ENCODE measurements at places on chromosomes 16 and 17.
A peak's percentile ranks its signal among the peaks of the same experiment; 100 is the strongest.

DNA sequence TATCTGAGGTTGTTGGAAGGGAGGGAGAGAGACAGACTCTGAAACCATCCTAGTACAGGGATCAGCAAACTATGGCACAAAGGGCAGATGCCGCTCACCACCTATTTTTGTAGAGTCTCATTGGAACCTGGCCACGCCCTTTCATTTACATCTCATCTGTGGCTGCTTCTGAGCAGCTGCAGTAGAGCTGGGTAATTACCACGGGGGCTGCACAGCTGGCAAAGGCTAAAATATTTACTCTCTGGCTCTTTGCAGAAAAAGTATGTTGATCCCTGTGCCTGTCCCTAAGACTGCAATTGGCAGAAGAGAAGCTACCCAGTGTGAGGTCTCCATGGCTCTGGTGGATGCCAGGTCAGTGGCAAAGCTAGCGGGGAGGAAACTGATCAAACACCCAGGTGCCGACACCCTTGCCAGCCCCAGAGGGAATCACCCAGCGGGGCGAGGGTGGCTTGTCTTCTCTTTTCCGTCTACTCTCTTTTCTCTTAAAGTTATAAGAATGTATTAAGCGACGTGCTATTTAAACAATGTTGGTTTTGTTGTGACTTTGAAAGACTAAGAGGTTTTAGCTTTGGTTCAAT lies 14.0 kb downstream of the CEP295NL start:
- no peak for DNase-seq

GRCh38 chr16:68275611-68276191 lies 11.4 kb downstream of the SLC7A6 start:
- DNase-seq: peak; percentile 64

- peak; percentile 73 for DNase-seq
Measured at GRCh38 chr16:8936421-8936820, 27.3 kb downstream of the USP7 start.

GRCh38 chr16:85543536-85543935 lies 69.6 kb upstream of the GSE1 start:
- no peak for DNase-seq

GRCh38 chr17:46192189-46192438 lies 1.1 kb downstream of the KANSL1 start:
- DNase-seq: no peak

DNA sequence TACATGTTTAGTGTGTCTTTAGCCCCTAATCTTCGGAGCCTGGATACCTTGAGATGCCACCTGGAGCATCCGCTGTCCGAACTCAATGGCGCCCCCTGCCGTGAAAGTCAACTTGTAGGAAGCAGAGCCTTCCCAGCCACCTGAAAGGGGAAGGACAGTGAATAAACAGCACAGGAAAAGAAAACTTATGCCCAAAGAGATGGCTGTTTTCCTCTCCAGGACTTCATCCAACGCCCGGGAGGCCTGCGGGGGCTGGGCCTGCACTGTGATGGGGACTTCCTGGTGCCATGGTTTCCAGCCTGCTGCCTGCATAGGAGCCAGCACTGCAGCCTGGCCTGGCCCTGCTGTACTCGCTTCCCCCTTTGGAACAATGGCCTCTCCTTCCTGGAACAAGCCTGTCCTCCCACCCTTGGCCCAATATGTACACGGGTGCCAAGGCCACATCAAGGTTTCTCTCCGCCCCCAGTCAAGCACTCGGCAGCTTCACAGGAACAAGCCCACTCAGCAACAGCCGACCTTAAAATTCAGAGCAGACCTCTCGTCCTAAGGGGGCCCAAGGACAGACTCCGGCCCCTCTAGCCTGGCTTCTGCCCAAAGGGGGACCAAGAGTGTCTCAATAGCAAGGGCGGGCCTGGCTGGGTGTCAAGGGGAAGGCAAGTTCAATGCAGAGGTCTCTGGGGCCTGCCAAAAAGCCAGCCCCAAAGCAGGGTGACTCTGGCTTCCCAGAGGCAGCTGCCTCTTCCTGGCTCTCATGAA lies 4.5 kb upstream of the UNC13D start:
- peak; percentile 61 for DNase-seq

GRCh38 chr17:69499318-69499717 lies 84.8 kb downstream of the MAP2K6 start:
- DNase-seq: no peak

GRCh38 chr16:4376893-4377572 lies 5.4 kb downstream of the VASN start:
- no peak for DNase-seq

DNA sequence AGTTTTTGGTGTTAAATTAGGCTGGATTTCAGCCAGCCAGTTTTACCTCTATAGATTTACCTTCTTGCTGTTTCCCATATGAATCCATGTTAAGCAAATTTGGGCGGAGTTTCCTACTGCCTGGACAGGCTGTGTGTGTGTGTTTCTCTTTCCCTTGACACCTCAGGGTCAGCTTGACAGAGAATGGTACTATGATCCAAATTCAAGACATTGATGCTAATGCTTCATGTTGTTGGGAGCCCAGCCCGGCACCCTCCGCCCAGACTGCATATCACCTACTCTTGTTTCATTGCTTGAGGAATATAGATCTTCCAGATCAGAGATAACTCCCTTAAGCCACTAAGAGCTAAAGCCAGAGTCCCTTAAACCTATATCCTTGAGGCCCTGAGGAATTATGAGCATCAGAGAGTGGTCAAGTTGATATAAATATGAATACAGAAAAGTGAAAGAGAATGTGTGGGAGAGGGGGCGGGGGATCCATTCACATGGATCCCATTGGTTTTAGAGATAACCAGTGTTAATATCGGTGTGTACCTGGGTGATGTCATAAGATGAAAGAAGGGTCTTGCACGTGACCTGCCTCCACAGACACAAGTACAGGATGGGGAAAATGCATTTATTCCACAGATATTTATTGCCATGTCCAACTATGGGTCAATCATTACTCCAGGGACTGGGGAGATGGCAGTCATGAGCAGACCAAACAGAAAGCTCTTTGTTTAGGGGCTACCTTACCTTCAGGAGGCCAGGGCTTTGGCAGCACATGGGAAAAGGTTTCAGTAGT lies 69.7 kb downstream of the WIPI1 start:
- no peak for DNase-seq

Data from GM10248 (cell line).